ENCODE measurements at places on chromosomes 4 and X.

- no peak for DNase-seq
Measured at GRCh38 chr4:6183740-6184139, 16.6 kb downstream of the JAKMIP1 start.

- no peak for DNase-seq
Measured at GRCh38 chrX:128365492-128365891, 313.3 kb upstream of the ACTRT1 start.

DNA sequence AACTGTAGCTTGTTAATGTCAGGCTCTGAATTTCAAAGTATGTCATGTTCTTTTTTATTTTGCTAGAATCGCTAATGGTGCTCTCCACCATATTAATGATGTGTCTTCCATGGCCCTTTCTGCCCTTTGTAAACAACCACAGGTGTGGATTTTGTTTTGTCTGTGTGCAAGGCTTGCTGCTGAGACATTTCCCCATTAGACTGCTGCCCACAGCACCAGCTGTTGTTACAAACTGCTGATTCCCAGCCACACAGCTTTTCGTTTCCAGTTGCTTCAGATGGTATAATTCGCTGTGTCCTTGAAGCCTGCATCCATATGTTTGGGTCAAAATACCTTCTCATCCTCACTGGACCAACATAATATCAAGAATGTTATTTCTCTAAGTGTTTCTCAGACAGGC is 32.8 kb downstream of the KCNIP4 start:
- DNase-seq, result no peak

DNA sequence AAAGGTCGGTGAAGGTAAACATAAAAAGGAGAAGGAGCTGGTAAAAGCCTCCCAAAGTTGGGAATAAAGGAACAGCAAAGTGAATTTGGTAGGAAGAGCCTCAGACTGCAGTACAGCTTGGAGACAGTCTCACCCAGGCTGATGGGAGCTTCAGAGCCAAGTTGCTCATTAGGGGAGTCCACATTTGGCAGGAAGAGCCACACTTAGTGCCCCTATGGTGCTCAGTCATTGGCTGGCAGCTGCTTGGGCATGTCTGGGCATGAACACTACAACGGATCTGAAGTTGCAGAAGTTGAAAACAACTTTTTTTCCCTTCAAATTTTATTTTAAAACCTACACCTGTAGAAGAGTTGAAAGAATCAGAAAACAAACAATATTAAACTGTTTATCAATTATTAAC is 2497.3 kb downstream of the ARAP2 start:
- DNase-seq, result no peak

- no peak for DNase-seq
Measured at GRCh38 chr4:184099000-184099399, 118.7 kb downstream of the ENPP6 start.

DNA sequence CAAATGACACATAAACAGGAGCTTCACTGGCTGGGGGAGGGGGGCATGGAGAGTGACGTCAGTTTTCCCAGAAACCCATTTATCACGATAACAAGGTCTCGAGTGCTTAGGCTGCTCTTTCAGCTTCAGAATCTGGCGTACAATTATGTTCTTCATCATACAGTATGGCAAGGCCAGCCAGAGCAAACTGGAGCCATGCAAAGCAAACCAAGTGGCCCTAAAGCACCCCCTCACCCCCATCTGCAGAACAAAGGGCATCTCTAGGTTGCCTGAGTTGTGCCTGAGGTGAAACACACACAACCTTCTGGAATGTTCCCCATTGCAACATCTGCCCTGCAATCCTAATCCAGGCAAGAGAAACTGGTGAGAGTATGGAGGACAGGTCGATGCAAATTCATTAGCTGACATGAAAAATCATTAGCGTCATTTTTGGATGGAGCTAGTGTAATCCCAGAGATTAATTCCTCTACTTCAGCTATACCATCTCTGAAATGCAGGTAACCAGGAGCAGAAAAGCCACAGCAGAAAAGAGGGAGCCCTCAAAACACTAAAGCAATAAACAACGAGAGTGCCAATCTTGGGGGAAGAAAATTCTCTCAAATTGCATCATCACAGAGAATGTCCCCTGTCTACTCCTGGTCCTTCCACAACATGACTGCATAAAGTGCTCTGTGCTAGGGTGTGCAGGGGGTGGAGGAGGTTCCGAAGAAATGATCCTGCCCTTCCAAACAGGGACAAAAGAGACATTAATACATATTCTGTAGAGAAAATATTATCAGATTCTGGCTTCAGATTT is 1.8 kb downstream of the SEPTIN6 start:
- DNase-seq, result no peak

DNA sequence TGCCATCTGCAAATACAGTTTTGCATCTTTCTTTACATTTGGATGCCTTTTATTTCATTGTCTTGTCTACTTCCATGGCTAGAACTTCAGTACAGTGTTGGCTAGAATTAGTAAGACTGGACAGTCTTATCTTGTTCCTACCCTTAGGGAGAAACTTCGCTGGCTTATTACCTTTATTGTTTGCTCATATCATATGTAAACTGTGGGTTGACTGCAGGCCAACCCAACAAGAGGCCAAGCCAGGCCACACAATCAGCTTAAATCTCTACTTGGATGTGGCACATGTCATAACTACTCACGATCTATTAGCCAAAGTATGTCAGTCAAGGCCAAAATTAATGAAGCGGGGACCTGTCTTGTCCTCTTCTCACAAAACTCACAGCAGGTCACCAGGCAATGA is 144.1 kb downstream of the THOC2 start:
- no peak for DNase-seq

GRCh38 chr4:101787701-101788316 is 2.7 kb upstream of the BANK1 start:
- no peak for DNase-seq

DNA sequence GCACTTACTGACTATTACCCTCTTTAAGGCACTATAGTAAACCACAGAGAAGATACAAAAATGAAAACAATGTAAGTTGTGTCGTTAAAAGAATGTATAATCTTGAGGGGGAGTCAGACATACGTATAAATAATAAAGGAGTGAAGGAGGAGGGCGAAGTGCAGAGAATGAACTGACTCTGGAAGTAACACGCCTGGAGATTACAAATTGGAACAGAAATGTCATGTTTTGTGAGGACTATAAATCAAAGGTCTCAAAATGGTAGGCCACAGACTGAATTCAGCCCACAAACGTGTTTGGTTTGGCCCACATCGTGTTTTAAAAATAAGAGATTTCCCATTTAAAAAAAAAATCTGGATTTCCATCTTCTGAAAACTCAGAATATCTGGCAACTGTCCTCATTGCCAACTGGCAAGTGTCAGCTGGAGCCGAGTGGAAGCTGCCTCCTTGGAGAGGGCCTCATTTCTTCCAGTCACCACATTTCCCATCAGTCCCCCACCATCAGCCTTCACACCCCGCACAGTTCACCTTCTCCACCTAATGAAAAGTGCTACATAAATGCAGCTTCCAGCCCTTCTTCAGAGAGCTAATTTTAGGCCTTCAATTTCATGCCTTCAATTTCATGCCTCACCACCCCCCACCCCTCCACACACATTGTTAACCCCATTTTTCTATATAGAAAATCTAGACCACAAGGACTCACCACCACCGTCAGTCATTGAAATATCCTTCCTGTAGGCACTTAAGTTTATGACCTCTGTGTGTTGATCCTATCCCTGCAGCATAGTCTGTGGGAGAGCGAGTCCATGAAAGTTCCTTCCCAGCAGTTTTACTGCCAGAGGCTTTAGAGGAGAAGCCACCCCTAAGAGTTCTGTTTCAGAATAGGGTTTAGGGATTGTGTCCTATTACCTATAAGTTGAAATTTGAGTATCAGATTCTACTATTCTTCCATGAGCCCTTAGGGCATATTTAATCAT is 32.0 kb upstream of the COL25A1 start:
- no peak for DNase-seq

DNA sequence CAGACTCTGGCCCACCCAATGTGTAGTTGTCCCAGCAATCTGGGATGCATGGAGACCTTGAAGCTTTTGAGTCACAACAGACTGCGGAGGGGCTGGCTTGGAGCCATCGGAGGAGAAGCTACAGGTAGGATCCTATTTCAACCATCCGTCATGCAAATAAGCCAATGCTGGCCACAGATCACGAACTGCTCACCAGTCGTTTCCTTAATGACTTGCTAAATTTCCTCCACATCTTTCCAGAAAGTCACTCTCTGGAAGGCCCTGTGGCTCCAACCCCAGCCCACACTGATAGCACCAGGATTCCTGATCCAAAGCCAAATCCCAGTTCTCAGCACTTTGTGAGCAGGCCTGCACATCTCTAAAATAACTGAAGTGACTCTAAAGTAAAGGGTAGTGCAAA is 321.3 kb downstream of the RAB28 start:
- peak; percentile 66 for DNase-seq

GRCh38 chr4:5940470-5941203 is 47.8 kb upstream of the CRMP1 start:
- DNase-seq, result no peak

GRCh38 chr4:76780781-76781697 is 116.9 kb downstream of the SOWAHB start:
- DNase-seq, result no peak

GRCh38 chr4:123418351-123418931 is 21.8 kb downstream of the SPRY1 start:
- DNase-seq, result peak; percentile 95

- no peak for DNase-seq
Measured at GRCh38 chrX:44082829-44083228, 109.6 kb upstream of the NDP start.

- no peak for DNase-seq
Measured at GRCh38 chrX:15820106-15821073, 30.1 kb downstream of the ZRSR2 start.

- no peak for DNase-seq
Measured at GRCh38 chr4:74878323-74878722, 54.6 kb upstream of the PARM1 start.
